Mesangial cell (primary cell): ENCODE measurements at places on chromosomes 6 and 20. TPM values are rescaled to one million over a fixed set of nuclear protein-coding genes. Genes with fewer than 3 reads are reported as not detected.

The BTNL2 gene
- total RNA-seq, result not detected in 2 replicates

The RAD21L1 gene
- not detected in 2 replicates for total RNA-seq

The LKAAEAR1 gene
- total RNA-seq, result 0.49 TPM in 1 of 2 replicates, not detected in the other

The TMEM217 gene
- 0.89 and 2.1 TPM in 2 replicates for total RNA-seq
